ENCODE measurements at places on chromosomes 4 and X.

GRCh38 chr4:61254406-61254805 is 54.3 kb downstream of the ADGRL3 start:
- no peak for DNase-seq

- DNase-seq = no peak
Measured at GRCh38 chr4:176593943-176594342, 198.8 kb downstream of the VEGFC start.

DNA sequence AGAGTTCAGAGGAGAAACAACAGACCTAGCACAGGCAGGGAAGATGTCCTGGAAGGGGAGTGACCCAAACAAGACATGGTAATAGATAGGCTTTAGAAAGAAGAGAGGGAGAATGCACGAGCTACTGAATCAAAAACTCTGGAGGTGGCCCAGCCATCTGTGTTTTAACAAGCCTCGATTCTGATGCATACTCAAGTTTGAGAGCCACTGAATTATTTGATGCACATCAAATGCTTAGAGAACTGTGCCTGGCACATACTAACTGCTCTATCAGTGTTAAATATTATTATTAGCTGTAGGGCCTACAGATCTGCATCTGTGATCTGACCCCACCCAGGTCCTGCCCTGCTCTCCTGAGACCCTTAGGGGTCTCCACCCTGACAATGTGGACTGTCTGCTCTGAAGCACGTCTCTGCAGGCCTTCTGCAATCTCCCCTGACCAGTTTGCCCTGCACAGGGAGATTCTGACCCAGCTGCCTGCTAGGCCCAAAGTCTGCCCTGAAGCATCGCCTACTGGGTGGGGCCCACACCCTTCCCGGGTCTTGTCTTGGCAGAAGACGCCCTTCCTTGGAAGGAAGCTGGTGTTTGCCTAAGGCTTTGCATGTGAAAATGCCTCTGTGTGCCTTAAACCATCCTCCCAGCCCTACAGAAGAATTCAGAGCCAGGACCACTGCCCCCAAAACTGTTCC is 201.5 kb upstream of the KLF3 start:
- no peak for DNase-seq

GRCh38 chrX:22737541-22737940 is 262.2 kb upstream of the DDX53 start:
- DNase-seq = no peak

DNA sequence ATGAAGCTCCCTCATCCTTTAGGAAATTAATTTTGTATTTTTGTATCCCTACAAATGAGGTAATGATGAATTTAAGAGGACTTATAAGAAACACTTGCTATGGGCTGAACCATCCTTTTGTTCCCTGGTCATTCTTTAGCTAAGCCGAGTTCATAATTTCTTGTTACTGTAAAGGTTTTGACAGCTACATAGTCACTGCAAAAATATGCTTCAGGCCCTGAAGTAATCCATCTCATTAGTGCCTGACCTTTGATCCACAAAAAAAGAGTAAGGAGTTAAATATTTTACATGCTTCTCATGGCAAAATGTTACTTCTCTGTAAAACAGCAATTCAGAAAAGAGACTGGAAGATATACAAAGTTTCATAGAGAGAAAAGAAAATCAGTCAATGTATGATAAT is 290.6 kb upstream of the SLIT2 start:
- DNase-seq = no peak

- DNase-seq = no peak
Measured at GRCh38 chr4:3879681-3880614, 113.8 kb downstream of the ADRA2C start.

DNA sequence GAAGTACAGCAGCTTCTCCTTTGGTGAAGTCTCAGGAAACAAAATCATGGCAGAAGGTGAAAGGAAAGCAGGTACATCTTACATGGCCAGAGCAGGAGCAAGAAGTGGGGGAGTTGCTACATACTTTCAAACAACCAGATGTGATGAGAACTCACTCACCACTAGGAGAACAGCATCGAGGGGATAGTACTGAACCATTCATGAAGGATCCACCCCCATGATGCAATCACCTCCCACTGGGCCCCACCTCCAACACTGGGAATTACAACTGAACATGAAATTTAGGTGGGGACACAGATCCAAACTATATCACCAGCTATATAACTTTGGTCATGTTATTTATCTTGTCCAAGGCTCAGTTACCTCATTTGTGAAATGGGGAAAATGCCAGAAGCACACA is 159.4 kb downstream of the OPHN1 start:
- DNase-seq = no peak

DNA sequence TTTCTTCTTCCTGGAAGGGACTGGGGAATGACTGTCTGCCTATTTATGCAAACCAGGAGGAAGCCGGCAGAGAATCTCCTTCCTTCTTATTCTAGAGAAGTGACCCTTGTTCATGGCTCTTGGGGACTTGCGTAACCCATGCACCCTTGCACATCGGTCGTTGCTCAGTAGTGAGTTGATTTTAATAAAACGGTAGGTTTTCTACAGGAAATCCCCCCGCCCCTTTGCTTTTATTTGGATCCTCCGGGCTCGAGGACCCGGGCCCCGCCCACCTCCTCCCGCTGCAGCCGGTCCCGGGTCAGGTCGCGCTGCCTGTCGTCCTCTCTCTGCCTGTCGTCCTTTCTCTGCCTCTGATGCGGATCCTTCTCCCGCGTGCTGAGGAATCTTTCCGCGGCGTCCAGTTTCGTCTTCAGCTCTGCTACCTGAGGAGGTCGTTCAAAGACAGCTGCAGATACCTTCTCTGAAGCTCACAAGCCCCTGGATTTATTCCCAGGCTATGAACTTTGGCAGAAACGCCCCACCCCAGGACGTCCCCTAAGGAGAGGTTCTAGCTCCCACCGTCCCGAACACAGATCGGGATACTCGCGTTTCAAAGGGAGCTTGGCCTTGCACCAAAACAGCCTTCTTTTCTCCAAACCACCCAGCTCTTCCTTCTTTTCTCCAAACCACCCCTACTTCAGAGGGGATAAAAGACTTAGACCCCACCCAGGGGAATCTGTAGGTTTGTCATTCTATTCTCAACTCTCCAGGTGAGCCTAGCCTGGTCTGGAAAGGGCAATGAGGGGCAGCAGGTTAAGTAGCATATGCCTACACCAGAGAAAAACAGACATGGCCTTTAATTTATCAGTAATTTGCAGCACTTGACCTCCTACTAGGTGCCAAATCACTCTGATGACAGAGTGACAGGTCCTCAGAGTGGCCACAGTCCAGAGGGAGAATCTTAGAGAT is 7.0 kb downstream of the TNIP3 start:
- DNase-seq = no peak

GRCh38 chr4:22434895-22435294 is 81.0 kb downstream of the ADGRA3 start:
- no peak for DNase-seq

GRCh38 chr4:35541888-35542213 is 702.5 kb downstream of the ARAP2 start:
- no peak for DNase-seq

GRCh38 chr4:52550186-52550585 is 108.9 kb downstream of the USP46 start:
- no peak for DNase-seq

DNA sequence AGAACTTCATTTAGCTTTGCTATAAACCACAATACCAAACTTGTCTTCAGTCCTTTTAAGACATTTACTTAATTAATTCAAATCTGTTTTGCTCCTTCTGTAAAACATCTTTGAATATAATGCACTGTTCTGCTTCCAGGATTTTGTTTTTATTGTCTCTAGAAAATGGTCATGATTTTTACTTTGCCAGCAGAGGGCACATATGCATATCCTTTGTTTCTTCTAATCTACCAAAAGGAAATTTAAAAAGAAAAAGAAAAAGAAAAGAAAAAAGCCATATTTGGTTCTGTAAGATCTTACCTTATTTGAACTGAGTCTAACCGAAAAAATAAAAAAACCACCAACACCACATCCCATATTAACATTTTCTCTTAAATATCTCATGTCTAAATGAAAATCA is 101.9 kb upstream of the CCSER1 start:
- DNase-seq = no peak
